ENCODE measurements at places on chromosomes 6 and 20.

DNA sequence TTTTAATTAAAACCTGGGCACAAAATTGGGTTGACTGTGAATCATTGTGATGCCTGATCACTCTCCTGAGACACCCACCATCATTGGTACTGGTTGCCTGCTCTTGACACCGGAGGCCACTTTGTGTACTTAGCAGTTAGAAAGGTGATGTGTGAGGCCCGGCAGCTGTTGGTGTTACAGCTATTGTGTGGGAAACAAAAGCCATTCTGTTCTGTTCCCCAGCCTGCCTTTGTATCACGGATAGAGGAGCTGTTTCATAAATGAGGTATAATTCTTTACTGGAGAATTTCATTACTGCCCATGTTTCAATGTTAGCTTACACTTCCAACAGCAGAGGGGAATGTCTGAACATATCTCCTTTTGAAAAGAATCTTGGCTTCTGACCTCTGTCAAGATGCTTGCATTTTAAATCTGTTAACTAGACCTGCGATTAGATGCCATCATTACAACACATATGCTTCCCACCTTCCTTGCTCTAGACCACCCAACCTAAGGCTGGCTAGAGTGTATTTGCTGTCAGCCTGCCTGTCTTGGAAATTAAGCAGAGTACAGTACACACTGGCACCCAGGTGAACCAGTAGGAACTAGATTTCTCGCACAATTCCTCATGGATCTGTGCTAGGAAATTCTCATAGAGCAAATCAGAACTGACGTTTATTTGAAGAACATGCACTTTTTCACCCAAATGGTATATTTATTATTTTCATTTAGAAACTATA is 142.4 kb upstream of the INSM1 start:
- no peak for DNase-seq

DNA sequence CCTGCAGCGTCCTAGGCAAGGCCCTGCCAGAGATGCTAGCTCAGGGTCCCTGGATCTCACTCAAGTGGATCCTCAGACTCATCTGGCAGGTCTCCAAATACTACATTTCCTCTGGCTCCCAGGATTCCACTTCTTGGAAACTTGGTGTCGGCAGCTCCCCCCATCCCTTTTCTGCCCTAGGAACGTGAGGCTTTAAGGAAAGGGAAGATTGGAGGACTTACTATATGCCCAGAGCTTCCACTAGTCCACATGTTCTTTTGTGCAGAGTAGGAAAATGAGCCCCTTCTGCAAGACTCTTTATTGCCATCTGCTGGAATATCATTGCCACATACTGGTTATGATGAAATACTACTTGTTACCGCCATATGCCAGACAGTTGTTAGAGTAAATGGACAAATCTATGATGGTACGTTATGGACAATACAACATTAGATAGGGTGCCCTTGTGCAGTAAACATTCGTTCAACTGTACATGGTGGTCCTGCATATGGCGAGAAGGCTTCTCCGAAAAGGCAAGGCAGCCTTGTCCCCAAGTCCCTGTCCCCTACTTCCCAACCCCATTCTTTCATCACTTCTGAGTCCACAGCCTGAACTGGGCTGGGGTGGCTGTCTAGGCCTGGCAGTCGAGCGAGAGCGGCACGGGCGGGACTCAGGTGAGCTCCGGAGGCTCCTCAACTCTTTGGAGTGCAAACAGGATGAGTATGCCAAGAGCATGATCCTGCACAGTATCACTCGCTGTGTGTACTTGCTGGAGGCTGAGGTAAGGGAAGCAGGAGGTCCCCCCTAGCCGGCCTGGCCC is 780 bp downstream of the ARMC12 start:
- DNase-seq, result peak; percentile 51

DNA sequence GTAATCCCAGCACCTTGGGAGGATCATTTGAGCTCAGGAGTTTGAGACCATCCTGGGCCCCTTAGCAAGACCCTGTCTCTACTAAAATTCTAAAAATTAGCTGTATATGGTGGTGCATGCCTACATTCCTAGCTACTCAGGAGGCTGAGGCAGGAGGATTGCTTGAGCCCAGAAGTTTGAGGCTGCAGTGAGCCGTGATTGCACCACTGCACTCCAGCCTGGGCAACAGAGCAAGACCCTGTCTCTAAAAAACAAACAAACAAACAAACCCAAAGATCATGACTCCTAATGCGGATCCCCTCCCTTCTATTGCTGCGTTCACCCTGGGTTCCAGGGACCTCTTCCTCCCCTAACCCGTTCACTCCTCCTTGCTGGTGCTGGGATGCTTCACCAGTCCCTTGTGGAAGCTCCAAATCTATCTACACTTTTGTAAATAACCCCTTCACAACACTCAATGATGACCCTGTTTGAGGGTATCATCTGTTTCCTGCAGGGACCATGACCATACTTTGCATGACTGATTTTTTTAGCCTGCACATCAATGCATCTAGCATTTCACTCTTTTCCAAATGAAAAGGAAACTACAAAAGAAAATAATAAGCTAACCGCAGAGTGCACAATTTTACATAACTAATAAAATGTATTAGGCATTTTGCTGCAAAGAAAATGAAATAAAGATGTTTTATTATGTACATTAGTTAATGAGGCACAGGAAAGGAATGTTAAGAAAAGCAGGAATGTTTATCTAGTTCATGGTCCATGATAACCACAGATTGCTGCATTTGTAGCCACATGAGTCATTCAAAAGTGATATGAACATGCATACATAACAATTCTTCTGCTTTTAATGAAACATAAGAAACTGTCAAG is 30.5 kb upstream of the IPCEF1 start:
- DNase-seq, result no peak

GRCh38 chr6:107607116-107607515 is 117.2 kb downstream of the SOBP start:
- peak; percentile 36 for DNase-seq

DNA sequence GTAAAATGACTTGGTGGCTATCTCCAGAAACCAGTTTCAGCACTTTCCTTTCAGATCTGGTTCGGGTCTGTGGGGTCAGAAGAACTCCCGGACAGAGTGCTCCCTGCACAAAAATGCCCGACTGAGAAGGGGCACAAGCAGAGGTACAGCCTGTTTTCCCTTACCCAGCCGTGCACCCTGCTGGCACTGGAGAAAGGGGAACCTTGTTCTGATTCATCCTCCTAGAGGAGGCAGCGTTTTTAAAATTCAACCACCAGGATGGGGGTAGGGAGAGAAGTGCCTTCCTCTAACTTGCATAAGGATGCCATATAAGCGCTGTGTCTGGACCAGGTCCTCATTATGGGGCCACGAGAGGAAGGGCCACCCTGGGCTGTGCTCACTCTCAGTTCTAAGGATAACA is 17.6 kb downstream of the RIMS4 start:
- DNase-seq, result no peak

DNA sequence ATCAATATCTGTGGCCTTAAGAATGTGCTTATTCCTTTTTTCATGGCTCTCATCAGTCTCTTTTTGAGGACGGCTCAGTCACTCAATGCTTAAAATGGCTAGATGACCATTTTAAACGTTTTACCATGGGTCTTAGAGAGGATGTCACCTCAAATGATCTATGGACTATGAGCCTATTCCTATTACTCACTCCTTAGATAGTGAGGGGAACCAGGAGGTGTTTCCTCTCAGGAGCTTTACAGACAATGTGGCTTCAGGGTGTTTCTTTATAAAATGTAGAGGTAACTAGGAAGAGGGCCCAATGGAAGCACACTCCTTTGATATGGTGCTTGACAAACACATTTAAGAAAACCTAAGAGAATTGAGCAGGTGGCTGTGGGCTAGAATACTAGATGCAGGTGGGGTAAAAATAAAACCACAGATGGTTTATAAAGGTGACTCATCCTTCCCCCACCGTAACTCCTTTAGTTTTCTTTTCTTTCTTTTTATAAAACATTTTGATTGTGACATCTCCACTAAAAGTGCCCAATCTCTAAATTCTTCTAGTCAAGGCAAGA is 1.5 kb upstream of the TMEM200A start:
- DNase-seq, result no peak

DNA sequence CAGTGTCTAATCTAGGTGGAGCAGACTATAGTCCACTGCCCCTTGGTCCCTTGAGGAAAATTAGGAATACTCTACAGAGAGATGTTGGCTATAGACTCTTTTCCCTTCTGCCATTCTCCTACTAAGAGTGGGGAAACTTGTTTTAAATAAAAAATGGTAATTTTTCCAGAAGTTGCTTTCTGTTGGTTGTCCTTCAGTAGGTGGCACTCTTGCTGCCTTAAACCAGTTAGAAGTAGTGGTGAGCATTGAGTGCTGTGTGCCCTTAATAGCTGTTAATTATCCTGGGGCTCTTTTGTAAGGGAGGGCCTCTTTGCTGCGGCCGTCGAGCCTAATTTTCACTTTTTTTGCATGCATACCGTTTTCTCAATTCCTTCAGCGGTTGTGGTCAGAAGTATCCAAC is 2.8 kb downstream of the CMTR1 start:
- DNase-seq, result no peak

- no peak for DNase-seq
Observed at GRCh38 chr20:32462900-32463641, 104.9 kb downstream of the ASXL1 start.

GRCh38 chr20:21356386-21356785 is 40.9 kb downstream of the NKX2-4 start:
- DNase-seq, result no peak

GRCh38 chr20:35434085-35435005 is 3.7 kb downstream of the GDF5 start:
- no peak for DNase-seq

DNA sequence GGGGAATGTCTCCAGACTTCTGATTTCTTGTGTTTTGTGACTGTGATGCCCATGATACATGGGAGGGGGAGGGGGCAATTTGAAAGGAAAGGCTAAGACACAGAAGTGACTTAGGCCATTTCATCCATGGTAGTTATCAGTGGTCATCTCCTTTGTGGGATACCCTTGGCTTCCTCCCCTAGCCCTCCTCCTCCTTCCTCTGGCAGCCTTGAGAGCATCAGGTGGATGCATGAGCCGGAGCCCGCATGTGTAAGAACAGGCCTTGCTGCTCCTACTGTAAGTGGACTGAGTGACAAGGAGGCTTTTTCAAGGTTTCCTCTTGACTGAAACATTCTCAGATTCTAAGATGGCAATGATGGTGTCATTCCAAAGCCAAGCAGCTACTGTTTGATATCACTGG is 874 bp downstream of the CD83 start:
- DNase-seq, result no peak

- DNase-seq, result no peak
Observed at GRCh38 chr6:7973584-7973983, 63.0 kb upstream of the TXNDC5 start.

DNA sequence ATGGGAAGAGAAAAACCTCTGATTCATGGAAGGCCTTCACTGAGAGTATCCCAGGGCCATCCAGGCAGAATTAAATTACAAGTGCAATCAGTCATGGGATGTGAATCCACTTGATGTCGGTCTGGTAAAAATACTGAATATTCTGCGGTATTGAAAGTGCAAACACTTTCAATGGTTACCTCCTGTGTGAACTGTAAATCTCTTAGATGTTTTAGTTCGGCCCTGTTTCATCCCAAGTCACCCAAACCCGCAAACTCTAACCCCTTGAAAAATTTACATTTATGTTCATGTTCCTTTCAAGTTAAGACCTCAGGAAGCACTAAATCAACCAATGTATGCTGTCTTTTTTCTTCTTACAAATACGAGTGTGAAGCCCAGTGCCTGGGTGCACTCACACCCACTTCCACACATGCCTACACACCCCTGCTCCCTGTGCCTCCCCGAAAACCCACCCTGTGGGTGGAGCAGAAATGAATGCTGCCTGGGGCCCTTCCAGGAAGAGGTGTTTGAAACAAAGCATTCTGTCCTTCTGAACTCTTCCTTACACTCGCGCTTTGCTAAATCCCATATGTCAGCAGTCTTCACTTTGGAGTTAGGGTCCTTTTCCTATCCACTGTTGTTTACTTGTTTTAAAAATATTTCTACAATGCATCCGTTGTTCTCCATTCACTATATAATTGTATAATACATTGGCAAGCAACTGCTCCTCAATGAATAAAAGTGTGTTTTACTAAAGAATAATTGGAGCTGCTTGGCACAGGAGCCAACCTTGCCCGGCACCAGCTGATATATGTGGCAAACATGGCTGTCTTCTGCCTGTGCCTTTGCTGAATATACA is 62.7 kb downstream of the FYN start:
- no peak for DNase-seq

DNA sequence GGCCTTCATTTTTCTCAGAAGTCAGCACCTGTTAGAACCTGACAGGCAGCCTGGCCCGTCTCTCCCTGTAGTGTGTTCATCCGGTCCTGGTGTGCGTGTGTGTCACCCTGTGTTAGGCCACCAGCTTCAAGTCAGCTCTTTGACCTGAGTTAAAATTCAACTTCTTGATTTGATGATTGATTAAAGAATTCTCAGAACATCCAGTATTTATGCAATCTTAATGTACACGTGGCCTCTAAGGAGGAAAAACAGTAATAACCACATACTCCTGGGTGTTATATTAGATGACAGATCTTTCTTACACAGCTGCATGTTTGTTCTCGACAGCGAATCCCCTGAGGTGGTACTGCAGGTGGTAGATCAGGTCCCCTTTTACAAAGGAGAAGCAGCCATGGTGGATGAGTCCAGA is 19.1 kb upstream of the TMEM217 start:
- DNase-seq, result no peak

GRCh38 chr6:169866668-169867521 is 115.5 kb downstream of the ERMARD start:
- DNase-seq, result no peak

GRCh38 chr20:2163312-2163711 is 61.7 kb downstream of the STK35 start:
- no peak for DNase-seq

DNA sequence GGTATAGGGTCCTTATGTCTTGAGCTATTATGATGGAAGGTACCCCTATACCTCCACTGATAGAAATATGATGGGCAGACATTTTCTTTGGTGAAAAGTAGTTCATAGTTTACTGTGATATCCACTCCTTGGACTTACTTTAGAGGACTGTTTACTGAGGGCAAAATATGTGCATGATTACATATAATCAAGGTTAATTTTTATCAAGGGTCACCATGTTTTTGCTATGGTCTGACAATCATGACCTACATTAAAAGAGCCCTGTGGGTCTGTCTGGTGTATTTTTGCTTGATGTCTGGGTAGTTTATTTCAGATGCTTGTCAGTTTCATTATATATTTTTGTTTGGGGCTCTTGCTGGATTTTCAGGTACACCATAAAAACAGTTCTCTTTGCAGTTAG is 40.1 kb downstream of the CDKAL1 start:
- no peak for DNase-seq

All from HuH-7 (cell line).